ENCODE measurements at places on chromosomes 5 and 9.

DNA sequence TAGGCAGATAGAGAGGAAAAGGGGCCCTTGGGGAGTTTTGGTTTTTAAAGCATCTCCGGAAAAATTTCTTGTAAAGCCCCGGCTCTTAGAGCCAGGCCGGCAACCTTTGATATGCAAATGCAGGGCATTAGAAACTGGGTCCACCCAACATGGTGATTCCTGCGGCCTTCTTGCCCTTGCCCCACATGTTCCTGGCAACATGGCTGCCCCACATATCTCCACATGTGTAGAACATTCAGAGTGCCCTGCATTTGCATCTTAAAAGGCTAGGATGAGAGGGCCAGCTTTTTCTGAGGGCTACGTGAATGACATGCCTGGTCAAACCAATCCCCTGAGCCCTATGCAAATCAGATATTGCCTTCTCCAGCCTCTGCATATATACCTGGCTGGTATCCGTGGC is 5.0 kb upstream of the SNAPC3 start:
- no peak for DNase-seq

- DNase-seq: peak; percentile 27
These were observed 173.8 kb downstream of the ACTL7B start for GRCh38 chr9:108681851-108682590.

DNA sequence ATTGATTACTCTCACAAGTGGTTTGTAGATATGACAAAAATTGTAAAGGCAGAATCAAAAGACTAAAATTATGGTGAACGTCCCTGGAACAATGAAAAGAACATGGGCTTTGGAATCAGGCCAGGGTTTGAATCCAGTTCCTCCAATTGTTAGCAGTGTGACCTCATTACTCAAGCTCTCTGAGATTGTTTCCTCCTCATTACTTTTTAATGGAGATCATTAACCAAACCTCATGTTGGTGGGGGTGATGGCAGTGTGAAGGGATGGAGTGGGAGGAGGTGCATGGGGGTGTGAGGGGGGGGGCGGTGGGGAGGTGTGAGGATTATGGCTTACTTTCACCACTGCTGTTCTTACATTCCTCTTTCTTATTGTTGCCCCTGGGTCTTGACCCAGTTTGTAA is 44.1 kb upstream of the FOXE1 start:
- no peak for DNase-seq

- no peak for DNase-seq
These were observed 35.4 kb downstream of the ELAVL2 start for GRCh38 chr9:23790351-23791260.

DNA sequence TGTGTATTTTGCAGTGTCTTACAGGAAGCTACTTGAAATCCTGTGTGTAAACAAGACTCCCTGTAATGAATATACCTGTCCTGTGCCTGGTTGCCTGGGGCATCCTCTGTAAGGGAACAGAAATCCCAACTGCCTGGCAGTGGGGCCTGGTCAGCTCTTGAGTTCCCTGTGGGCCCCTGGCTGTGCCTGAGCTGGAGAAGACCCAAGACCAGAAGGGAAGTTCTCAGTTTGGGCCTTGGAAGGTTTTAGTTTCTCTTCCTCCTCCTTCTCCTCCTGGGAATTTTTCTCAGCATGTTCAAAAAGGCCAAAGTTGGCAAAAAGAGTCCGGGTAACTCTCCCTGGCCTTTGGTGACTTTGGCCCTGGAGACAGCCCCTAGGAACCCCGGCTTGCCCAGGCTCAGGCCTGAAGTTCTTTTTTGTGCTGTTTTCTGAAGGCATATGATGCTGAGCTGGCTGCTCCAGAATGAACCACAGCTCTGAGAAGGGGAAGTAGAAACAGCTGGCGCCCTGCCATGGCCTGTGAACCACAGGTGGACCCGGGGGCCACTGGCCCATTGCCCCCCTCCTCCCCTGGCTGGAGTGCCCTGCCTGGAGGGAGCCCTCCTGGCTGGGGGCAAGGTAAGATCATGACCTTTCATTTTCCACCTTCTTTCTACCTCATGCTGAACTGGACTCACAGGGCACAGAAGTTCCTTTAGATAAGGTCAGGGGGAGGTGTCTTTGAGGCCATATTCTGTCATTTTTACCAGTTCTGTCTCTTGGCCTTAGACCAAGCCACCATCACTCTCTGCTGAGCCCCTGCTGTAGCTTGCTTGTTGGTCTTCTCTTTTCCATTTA is 5.8 kb downstream of the TMEM268 start:
- DNase-seq: no peak

DNA sequence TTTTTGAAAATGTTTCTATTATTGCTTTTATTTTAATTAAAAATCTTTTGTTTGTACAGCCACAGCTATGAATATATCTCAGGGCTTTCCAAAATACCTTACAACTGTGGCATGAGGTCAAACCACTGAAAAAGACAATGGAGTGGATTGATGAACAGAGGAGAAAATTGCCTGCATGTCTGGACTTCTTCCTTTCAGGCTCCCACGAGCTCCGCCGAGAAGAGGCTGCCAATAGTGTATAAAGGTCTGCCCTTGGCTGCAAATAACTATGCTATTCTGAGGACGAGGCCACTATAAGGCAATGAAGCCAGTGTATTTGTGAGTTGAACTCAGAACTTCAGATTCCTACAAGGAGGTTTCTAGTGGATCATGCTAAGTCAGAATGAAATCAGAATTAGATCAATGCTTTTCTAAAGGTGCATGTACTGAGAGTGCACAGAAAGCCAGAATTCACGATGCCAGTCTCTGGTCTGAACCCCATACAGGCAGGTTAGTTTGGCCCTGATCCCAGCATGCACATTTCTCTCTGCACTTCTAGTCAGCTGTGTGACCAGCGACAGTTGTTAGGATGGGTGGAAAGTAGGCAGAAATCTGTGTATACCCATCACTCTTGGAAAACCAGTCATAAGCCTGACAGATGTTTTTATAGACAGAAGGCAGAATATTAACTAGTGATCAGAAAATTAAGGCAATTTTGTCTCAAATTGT is 42.7 kb upstream of the PLPP1 start:
- DNase-seq: peak; percentile 84

GRCh38 chr5:83009408-83009807 is 67.8 kb downstream of the TMEM167A start:
- DNase-seq: no peak

DNA sequence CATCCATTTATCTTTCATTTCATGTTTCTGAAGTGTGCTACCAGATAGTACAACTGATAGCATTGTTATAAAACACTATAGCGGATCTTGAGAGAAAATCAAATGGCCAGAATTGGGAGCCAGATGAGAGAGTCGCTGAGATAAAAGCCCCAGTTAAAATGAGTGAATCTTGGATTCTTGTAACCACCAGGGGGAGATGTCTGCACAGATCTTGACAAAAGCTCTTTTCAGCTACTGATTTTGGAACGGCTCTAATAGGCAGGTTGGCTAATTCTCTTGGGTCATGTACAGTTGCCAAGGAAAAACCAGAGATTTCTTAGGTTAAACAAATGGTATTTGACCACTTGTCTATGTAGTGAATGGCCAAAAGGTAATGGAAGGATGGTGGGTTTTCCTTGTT is 21.7 kb downstream of the F2RL2 start:
- peak; percentile 72 for DNase-seq

DNA sequence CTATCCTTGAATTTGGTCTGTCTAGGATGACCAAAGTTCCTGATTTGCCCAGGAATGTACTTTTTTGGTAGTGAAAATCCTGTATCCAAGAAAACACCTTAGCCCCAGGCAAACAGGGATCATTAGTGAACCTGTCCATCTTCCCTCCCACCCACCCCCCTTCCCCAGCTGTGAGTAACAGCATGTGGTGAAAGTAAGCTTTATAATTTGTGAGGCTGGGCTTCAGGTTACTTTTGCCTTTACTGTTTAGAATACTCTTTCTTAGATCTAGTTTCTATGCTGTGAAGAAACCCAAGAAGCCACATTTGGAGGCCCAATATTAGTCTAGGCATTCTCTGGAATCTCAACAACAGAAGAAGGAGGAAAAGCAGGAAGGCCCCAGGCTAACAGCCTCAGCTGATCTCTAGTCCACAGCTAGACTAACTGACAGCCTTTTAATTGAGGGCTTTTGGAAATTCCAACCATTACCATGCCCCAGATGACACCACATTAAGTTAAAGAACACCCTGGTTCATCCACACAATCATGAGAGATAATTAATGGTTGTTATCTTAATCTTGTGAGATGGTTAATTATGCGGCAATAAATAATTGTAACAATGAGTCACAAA is 703.0 kb upstream of the NUDT12 start:
- no peak for DNase-seq

- no peak for DNase-seq
These were observed 5.7 kb downstream of the C9orf43 start for GRCh38 chr9:113416149-113416721.

DNA sequence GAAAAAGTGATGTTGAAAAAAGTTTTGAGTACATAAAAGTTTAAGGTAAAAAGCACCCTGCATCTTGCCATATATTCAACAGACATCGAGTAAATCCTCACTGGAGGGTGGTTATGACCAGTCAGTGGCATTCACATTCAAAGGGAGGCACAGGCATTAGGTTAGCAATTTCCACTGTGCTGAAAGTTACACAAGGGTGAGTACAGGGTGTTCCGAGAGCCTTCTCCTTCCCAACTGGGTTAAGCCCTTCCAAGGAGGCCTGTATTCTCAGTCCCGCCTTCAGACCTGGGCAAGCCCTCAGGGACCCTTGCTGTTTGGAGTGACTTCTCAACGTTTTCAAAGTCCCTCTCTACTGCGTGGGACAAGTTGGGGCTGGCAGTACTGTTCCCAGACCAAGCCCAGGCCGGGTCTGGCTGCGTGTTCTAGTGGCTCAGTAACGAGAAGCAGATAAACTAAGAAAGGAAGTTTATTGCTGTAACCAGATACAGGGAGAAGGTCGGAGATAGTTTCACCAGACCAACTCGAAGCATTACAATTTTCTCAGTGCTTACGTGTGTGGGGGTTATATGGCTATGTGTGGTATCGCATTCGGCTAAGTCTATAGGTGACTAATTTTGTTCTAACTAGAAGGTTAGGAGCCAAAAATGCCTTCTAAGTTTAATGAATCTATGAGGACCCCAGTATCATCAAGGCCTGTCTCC is 13.0 kb upstream of the SETX start:
- DNase-seq: no peak

- peak; percentile 0 for DNase-seq
These were observed 691.1 kb upstream of the C9orf72 start for GRCh38 chr9:28264368-28264767.

DNA sequence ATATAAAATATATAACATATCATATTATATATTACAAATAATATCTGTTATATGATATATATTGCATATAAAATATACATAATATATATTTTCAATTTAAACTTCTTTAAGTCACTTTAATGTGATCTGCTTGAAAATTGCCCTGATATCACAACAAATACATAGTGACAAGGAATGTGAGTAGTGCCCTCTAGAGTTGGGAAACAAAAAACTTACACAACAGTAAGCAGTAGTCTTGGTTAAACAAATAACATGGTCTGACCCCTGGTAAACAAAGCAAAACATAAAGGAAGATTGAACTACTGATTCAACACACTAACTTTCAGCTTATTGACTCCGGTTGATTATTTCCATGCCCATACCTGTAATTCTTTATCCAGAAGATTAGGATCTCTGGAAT is 188.3 kb upstream of the NMUR2 start:
- no peak for DNase-seq

DNA sequence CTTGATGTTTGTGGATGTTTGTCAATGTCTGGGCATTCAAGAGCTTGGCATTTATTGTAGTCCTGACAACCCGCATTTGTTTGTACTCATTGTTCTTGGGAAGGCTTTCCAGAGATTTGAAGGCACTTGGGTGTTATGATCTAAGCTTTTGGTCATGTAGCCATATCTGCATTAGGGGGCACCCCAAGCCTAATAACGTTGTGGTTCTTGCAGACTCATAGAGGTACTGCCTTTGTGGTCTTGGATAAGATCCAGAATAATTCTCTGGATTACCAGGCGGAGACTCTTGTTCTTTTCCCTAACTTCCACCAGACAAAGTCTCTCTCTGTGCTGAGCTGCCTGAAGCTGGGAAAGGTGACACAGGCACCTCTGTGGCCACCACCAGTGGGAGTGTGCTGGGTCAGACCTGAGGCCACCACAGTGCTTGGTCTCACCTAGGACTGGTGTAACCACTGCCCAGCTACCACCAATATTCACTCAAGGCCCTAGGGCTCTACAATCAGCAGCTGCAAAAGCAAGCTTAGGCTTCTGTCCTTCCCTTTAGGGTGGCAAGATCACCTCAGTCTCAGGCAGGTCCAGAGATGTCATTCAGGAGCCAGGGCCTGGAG is 144.4 kb upstream of the TAS2R1 start:
- DNase-seq: peak; percentile 85

DNA sequence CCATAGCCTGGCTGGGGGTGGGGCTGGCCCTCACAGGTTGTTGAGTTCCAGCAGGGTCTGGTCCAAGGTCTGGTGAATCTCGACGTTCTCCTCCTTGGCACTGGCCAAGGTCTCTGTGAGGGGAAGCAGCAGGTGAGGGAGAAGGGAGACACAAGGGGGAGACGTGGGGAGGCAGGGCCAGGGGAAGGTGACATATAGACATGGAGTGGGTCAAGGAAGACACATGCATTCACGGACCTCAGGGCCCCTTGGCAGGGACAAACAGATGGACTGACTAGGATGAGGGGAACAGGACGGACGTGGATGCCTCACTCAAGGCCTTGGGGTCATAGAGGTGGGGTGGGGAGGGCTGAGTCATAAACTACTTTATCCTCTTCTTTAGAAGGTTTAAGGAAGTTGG is 7.7 kb downstream of the TPM2 start:
- DNase-seq: no peak

DNA sequence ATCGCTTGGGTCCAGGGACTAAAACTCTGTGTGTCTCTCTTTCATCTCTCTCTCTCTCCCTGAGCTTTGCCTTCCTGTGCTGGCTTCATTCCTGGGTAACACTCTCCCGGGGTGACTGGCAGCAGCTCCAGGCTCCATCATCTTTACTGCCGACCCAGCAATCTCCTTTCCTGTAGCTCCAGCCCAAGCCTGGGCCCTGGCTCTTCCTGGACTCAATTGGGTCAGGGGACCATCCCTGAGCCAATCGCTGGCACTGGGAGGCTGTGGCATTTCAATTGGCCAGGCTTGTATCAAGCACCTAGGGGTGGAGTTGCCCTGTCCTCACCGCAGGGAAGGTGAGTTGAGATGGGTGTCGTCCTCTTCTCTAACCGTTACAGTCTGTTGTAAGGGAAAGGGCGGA is 31.9 kb downstream of the FAM240B start:
- DNase-seq: no peak

DNA sequence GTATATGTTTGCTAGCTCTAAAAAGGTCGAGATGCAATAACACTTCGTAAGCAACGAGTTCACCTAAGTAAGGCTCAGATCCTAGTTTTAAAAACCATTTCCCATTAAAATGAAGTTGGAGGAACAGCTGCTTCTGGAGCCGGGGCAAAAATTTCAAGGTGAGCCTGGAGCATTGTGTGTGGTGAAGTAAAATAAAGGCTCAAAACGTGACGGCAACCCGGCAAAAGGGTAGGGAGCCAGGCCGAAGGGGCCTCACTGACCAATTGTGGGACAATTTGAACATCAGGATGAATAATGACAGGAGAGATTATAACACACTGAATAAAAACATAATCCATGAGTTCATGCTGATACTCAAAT is 20.1 kb downstream of the BTNL9 start:
- no peak for DNase-seq

- DNase-seq: peak; percentile 53
These were observed 76.8 kb upstream of the RANBP3L start for GRCh38 chr5:36378551-36378950.
